ENCODE measurements at places on chromosomes 11 and 22.

DNA sequence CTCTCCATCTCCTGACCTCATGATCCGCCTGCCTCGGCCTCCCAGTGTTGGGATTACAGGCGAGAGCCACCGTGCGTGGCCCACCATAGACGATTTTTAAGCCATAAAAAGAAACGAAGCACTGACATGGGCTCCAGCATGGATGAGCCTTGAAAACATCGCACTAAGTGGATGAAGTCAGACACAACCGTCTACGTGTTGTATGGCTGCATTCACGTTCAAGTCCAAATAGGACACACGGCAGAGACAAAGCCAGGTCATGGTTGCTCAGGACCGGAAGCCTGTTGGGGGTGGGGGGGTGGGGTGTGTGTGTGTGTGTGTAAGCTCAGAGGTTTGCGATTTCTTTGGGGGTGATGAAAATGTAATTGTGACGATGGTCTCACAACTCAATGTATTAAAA, 10.0 kb downstream of the RRP7A start:
- no peak for DNase-seq

DNA sequence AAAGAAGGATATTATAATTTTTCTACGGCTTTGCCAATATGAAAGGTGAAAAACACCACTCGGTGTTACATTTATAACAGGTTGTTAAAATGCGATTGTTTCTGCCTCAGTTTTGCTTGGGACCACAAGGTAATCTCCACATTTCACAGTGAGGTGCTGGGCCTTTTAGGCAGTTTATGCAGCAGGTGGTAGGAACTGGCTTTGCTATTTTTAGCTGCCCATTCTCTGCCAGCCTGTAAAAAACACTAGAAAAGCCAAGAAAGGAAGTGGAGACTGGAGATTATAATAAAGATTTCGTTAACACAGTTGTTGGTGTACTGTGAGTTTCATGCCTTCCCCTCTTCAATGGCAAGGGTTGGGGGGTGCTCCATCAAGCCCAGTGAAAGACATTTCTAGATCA, 8.0 kb upstream of the MRPL16 start:
- DNase-seq, result no peak

GRCh38 chr22:26981111-26981510, 323.7 kb downstream of the MIAT start:
- no peak for DNase-seq

- DNase-seq, result no peak
These were observed 119.8 kb upstream of the NAV2 start for GRCh38 chr11:19592842-19593241.

DNA sequence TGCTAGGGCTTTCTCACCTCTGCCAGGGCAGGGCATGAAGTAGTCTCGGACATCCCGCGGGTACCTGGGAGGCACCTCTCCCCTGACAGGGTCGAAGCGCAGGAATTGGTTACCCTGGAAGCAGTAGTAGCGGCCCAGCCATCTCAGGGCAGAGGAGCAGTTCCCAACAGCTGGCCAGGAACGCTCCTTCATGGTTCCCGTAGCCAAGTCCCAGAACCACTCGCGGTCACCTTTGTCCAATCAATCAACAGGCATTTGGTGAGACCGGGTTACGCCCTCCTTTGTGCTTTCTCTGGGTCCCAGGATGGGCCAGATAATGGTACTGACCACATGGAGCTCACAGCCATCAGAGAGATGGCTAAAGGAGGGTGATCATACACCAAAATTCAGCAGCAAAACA, 3.4 kb downstream of the HPX start:
- no peak for DNase-seq

DNA sequence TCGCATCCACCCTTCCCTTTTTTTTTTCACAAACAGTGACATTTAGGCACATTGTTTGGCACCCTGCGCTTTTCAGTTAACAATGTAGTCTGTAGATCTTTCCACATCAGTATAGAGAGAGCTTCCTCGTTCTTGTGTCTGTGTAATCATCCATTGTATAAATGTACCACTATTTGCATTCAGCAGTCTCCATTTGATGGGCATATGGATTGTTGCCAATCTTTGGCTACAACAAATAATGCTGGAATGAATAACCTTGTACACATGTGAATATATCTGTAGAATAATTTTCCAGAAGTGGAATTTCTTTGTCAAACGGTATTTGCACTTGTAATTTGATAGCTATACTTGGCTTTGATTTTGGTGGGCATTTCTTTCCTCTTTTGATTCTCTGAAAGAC, 17.1 kb downstream of the MPEG1 start:
- DNase-seq, result no peak

DNA sequence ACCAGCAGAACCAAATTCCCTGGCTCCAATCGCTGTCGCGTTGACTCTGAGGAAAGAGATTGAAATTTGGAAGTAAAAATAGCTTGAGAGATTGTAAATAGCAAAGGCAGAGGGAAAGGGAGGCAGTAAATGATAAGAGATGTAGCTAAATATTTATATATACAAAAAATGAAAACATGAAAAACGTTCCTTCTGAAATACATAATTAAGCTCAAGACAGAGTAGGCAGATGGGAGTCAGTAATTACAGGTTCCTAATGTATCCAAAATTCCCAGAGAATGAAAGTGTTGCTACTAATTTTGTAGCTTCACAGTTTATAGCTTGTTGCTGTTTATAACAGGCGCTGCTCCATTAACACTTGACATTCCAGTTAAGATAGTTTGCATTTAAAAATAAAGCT, 648.7 kb downstream of the KCNA4 start:
- DNase-seq, result no peak

DNA sequence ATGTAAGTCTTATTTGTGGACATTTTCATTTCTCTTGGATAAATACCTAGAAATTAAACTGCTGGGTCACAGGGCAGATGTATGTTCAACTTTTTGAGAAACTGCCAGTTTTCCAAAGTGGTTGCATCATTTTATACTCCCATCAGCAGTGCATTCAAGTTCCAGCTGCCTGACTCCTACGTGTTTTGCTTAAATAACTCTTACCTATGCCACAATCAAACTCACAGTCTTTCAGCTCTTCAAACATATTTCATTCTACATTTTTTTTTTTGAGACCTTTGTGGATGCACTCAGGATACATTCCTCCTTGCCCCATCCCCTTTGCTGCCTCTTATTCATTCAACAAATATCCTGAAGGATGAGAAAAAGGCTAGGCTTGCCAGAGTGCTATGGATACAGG, 9.2 kb downstream of the TCF20 start:
- DNase-seq, result no peak

- DNase-seq, result no peak
These were observed 47.3 kb upstream of the SYN3 start for GRCh38 chr22:33105501-33105911.

GRCh38 chr11:36333468-36333867, 37.4 kb downstream of the PRR5L start:
- no peak for DNase-seq

DNA sequence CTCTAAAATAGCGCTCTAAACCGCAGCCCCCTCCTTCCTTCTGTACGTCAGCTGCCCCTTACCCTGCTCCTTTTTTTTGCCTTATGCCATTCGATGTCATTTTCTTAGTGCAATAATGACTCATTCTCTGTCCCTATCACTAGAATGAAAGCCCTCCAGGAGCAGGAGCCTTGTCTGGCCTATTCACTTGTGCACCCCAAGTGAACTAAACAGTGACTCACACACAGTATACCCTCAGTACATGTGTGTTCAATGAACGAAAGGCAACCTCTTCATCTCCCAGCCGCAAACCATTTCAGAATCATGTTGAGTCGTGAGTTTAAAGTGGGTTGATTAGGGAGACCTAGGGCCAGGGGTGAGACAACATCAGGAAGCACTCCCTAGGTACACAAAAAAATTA, 50.7 kb upstream of the SPATA19 start:
- no peak for DNase-seq

- no peak for DNase-seq
These were observed 126.0 kb upstream of the TTC12 start for GRCh38 chr11:113188371-113188834.

DNA sequence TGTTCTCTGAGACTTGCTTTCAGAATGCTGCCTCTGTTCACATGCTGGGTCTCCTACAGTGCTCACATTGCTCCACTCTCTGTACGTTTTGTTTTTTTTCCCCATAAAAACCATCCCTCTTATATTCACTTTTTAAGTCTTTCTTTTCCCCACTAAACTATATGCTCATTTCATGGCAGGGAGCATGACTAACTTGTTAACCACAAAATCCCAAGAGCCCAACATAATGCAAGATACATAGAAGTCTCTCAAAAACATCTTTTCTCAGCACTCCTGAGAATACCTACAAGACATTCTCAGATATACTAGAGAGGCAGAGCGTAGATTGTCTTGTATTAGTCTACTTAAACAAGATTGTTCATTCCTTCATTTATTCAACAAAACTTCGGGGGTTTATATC, 73.3 kb downstream of the FAM76B start:
- DNase-seq, result no peak

DNA sequence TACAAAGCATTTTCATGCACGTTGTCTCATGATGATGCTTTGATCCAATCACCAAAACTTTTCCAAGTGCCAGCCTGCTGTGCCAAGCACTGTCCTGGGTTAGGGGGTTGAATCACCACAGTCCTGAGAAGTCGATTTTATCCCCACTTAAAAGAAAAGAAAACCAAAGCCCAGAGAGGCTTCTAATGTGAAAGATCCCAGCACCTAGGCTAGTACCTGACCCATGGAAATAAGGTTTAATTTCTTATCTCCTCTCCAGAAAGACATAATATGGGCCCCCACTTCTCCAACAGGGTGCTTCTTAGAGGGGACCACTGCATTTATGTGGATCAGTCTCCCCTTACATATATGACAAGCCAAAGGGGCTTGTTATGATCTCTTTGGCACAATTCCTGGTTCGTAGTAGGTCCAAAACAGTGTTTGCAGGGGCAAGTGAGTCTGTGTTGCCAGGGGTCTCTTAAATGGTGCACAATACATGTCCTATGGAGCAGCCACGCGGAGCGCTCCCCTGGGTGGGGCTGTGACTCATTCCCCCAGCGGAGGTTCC, 1.9 kb upstream of the BCL9L start:
- no peak for DNase-seq

GRCh38 chr11:75717608-75718418, at the start of gene MOGAT2:
Gene MOGAT2, plus strand, starts transcription at chr11:75717838. Its CDS starts 51 bp downstream, at chr11:75717889.
- no peak for DNase-seq

DNA sequence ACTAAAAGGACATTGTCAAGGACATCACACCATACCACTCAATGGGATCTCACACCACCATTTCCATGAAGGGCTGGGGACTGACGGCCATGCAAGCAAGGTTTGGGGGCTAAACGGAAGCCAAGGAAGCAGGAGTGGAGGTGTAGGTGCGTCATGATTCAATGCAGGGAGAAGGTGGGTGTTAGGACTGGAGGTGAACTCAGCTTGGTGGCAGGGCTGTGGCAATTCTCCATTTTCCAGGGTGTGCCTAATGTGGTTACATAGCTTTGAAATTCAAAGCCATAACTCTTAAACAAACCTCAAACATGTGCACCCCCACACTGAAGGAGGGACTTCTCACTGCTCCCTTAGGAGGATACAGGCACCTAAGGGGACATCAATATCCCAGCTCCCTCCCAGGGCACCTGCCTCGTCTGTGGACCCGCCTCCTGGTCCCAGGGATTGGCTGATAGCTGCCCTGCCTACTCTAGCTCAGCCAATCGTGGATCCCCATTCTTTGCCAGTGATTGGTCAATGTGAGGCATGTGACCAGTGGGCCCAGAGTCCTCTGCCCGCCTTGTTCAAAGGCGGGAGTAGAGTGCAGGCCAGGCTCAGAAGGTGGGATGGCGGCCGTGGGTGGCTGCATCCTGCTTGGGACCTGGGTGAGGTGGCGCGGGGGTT, 64.6 kb downstream of the CTTN start:
- no peak for DNase-seq

GRCh38 chr22:33984656-33985285, 64.5 kb upstream of the LARGE1 start:
- no peak for DNase-seq

GRCh38 chr11:24082860-24083259, 414.0 kb upstream of the LUZP2 start:
- DNase-seq, result no peak

- DNase-seq, result no peak
These were observed 112.1 kb downstream of the SLC1A2 start for GRCh38 chr11:35307221-35307621.

- no peak for DNase-seq
These were observed 54.2 kb downstream of the EXT2 start for GRCh38 chr11:44149651-44150050.

DNA sequence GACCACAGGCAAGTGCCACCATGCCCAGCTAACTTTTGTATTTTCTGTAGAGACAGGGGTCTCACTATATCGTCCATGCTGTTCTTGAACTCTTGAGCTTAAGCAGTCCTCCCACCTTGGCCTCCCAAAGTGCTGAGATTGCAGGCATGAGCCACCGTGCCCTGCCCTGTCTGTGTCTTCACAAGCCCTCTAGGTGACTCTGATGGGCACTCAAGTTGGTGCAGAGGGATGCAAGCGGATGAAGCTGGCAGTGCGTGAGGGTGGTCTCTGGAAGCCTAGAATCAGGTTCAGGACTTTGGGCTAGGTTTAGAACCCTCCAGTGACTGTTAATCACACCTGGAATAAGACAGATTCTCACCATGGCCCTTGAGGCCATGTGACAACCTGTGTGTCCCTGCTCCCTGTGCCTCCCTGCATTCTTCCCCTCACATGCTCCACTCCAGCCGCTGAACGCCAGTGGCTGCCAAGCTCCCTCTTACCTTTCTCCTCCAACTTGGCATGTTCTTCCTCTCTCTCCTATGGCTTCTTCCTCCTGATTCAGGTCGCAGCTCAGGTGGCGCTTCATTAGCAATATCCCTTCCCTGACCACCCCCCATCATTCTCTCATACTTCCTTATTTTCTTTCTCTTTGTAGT, 242.3 kb upstream of the TBCEL start:
- no peak for DNase-seq

GRCh38 chr11:6238902-6239301, at the start of gene CNGA4:
Gene CNGA4, plus strand, starts transcription at chr11:6239089. Its CDS starts 118 bp downstream, at chr11:6239207.
- no peak for DNase-seq

DNA sequence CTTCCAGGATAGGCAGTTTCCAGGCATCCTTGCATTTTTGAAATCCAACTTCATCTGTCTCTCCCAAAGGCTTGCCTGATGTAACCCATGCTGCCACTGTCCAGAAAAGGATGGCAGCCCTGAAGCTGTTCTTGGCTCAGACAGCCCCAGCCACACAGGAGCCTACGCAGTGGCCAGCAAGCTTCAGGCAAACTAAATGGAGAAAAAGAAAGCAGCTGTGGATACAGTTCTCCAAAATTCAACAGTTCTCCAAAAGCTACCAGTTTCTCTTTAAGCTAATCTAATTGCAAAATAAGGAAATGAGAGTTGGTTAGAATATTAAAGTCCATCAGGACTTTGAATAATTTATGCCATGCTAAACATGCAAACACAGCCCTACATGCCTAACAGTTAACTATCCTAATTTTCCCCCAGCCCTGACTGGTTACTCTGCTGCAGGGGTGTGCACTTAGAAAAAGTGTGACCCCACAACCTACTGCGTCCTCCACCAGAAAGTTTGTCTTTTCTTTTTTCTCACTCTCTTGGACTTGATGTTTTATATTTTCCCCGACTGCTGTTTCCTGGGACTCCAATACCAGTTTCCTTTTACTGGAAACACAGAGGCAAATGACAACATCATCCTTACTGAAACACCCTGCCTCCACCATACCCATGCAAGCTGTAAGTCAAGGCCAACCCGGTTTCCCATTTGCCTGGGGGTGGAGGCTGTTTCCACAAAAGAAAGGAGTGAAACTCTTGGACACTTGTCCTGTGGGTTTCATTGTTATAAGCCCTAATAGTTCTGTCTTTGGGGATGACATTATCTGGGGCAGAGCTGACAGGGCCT, 69.1 kb upstream of the OR5AN1 start:
- DNase-seq, result no peak

- no peak for DNase-seq
These were observed 5.1 kb downstream of the ACCS start for GRCh38 chr11:44071157-44071556.

GRCh38 chr11:93525601-93526345, 17.4 kb downstream of the SMCO4 start:
- no peak for DNase-seq
